ENCODE measurements at places on chromosomes 11 and 22. TPM values are rescaled to one million over a fixed set of nuclear protein-coding genes. Genes with fewer than 3 reads are reported as not detected.
A peak's percentile ranks its signal among the peaks of the same experiment; 100 is the strongest.

Gene HSPA8
- 2,227 TPM for total RNA-seq

DNA sequence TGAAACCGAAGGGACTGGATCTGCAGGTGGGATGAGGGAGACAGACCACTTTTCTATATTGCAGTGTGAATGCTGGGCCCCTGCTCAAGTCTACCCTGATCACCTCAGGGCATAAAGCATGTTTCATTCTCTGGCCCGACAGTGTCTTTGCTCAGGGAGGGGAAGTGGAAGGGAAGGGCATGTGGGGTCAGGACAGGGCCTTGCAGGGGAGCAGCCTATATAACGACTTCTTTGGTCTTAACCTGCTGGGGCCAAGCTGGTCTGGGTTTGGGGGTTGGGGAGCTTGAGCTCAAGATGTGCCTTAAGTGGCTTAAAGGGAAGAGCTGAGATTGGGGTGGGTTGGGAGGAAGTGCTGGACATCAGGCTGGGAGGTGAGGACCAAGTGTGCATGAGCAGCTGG is 86.4 kb downstream of the GDPD4 start:
- DNase-seq = peak; percentile 55

DNA sequence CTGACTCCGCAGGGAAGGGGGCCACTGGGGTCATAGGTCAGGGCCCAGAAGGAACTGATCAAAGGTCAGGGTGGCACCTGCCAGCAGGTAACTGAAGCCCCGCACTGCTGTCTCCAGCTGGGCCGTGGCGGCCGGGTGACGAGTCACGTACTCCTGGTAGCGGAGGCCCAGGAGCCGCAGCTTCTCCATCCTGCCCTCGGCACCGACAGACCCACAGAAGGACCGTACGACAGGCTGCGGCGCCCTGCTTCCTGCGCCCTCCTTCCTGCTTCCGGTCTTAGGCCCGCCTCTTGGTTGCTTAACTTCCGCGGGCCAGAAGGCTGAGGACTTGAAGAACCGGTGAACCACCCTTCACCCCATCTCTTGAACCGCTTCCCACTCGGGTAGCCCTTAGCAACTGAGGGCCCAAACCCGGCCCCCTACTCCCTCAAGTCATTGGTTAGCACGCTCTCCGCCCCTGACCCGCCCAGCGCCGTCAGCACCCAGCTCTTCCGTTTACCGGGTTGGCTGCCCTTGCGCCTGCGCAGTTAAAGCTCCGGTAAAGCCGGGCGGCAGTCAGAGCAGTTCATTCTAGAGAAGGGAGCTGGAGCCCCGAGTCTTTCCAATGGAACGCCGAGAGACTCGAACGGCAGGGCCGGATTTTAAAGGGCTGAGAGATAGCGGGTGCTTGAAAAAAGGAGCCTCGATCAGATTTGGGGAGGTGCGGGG is at the start of gene PEX16:
TSS of gene PEX16 (minus strand) at position 255 of the 708 bp plus-strand sequence. CDS start at position 189, 66 bp downstream.
- peak; percentile 100 for DNase-seq

DNA sequence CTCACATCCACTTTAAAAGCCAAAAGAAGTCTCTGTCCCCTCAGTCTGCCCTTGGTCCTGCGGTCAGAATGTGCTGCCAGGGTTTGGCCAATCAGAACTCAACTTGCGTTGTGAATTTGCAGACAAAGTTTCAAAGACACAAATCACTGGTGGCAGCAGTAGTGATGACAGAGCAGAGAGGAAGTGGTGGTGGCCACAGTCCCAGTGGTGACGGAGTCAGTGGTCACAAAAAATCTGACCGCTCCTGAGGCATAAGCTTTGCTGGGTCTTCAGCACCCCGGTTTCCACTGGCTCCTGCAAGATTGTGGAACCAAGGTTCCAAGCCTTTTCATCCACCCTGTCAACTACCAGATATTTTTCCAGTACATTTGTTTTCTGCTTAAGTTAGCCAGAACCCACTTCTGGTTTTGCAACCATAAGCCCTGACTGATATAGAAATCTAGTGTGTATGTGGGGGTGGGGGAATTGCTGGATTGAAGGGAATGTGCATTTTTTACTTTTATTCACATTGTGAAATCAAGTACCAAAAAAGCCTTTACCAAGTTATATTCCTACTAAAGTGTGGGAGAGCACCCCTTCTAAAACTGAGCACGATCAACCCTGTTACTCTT is 112.3 kb downstream of the TMPRSS5 start:
- DNase-seq = no peak

DNA sequence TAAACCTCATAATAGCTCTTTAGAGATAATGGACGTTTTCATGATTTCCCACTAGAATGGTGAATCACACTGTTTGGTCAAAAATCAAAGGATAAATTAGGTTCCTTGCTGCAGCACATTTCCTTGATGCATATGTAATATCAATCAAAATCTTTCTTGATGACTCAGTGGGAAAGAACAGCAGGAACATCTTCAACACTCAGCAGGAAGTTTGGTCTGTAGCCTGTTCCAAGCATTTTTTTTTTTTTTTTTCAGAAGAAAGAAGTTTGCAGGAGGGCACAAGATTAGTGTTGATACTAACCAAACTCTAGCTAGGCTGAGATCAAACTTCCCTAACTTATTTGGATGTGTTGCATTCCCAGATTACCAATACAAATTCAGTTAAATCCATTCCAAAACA is 1529.8 kb downstream of the FAM181B start:
- DNase-seq = no peak

Gene ACTN3
- not detected for total RNA-seq

- peak; percentile 41 for DNase-seq
Measured at GRCh38 chr22:38018938-38019827, 34.8 kb upstream of the SOX10 start.

Gene OR5AK2
- not detected for total RNA-seq

DNA sequence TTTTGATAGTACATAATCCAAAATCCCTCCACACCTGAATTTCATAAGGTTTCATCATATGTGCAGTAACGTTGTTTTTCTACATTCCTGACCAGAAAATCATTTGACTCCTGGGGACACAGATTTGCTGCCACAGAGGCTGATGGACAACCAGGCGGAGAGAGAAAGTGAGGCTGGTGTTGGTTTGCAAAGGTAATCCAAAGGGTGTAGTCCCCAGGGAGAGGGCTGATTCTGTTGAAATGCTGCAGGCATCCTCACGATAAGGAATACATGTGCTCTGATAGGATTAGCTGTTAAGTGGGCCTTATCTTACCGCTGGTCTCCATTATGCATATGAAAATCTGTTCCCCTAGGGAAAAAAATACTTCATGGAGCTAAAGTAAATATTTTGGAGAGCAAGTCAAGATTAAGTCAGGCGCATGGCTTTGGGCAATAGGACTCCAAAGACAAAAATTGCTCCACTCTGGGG is 8.1 kb downstream of the APOL6 start:
- DNase-seq = no peak

DNA sequence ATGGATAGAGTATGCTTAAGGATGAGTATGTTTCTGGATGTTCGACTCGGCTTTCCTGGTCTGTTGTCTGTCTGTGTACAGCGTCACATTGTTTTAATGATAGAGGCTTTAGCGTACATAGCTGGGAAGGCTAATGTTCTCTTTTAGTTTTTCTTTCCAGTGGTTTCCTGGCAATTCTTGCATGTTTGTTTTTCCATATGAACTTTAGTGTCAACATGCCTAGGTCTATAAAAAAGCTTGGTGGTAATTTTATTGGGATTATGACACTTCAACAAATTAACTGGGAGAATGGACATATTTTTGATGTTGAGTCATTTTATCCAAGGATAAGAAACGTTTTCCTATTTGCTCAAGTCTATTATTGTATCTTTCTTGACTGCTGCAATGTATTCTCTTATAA is 17.6 kb downstream of the F2 start:
- peak; percentile 31 for DNase-seq

- no peak for DNase-seq
Measured at GRCh38 chr11:115670538-115671205, 166.5 kb upstream of the CADM1 start.

Gene FDX1
- 9.7 TPM for total RNA-seq

GRCh38 chr11:4863876-4864275 is 14.9 kb upstream of the OR51S1 start:
- DNase-seq = no peak

Gene RAD9A
- 10.3 TPM for total RNA-seq

Gene KRTAP5-1
- not detected for total RNA-seq

- DNase-seq = peak; percentile 66
Measured at GRCh38 chr11:134034496-134035381, 34.1 kb upstream of the JAM3 start.

GRCh38 chr22:36279219-36279666 is 26.3 kb downstream of the APOL1 start:
- DNase-seq = no peak

GRCh38 chr11:117126223-117126965 is 17.7 kb upstream of the PAFAH1B2 start:
- DNase-seq = no peak

DNA sequence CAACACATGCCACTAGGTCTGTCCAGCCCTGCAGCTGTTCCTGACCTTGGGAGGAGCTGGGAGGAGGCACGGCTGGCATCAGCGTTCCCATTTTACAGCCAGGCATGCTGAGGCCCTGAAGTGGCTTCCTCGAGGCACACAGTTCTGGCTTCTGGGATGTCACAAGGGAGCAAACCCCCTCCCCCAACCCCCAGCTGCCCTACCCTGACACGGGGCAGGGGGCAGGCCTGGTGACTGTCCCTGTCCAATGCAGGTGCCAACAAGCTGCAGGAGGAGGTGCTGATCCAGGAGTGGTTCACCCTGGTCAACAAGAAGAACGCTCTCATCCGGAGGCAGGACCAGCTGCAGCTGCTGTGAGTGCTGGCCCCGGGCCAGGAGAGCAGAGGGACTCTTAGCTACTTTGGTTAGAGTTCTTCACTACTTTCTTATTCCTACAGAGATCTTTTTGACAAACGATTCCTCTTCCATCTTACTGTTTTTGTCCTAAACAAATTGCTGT is 5.3 kb downstream of the KCNK7 start:
- peak; percentile 91 for DNase-seq

- peak; percentile 71 for DNase-seq
Measured at GRCh38 chr11:111602865-111603610, 789 bp downstream of the SIK2 start.

DNA sequence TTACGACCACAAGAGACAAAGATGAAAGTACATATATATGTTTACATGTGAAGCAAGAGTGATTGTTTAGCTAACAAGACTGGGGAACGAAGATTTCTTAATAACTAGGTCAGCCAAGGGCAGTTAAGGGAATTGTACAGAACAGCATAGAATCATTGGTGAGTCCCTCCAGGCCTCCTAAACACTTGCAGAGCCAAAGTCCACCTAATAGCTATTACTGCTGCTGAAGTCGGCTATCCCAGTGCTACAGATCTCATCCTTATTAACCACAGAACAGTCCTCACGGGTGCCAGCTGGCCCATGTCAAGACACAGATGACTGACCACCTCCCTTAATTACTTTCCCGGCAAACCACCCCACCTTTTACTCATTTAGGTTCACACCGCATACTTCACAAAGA is 68.5 kb upstream of the OPCML start:
- no peak for DNase-seq

DNA sequence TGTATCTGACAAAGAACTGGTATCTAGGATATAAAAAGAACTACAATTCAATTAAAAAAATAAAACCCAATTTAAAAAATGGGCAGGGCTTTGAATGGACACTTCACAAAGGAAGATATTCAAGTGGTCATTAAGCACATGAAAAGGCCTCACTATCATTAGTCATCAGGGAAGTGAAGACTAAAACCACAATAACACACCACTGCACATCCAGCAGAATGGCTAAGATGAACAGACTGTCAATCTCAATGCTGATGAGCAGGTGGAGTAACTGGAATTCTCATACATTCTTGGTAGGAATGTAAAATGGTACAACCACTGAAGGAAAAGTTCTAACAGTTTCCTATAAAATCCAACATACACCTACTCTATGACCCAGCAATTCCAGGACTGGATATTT is 8.9 kb downstream of the HPS4 start:
- DNase-seq = no peak

DNA sequence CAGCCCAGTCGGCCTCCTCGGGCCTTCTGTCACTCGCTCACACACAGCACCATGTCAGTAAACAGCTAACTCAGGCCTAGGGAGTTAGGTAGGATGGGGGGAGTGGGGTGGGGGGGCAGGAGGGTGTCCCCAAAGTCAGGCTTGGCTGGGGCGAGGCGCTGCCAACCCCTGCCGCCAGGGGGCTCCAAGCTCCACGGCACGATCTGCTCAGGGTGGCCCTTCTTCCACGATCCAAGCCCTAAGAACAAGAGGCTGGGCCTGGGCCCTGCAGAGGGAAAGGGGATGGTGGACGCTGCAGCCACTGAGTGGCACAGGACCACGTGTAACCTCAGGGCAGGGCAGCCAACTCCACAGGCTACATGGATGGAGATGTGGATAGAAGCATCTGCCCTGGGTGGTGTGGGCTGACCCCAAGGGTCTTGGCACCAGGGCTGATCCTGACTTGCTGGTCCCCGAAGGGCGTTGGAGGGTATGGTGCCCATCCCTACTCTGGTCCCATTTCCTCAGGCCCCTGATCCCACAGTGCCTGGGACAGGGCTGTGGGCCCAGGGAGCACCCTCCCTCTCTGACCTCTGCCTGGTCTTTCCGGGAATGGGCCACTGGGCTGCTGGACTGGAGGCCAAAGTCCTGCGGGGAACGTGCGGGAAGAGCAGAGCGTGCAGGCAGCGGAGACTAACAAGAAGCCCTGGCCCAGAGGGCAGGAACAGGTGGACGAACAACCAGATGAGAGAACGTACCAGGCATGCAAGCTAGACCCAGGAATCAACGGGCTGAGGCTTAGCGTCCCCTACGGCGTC is 29.1 kb upstream of the TXNRD2 start:
- DNase-seq = peak; percentile 100

Gene PRR33
- not detected for total RNA-seq

Gene FAM180B
- total RNA-seq = not detected

DNA sequence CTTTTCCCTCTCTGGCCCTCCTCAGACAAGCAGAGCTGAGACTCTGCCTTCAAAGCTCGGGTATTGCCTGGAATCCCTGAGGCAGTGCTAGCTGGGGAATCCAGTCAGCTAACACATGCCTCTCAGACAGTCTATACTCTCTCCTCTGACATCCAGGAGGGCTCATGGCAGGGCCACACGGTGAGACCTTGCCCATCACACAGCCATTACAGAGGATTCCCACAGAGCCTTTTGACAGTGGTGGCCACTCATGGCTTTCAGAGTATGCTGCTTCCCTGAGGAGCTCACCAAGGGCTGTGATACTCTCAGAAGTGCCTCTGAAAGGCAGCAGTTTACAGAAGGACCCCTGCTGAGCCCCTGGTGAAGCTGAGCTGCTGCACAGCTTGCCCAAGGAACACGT is 165.3 kb downstream of the RRAS2 start:
- no peak for DNase-seq

Gene OR52A1
- total RNA-seq = not detected

DNA sequence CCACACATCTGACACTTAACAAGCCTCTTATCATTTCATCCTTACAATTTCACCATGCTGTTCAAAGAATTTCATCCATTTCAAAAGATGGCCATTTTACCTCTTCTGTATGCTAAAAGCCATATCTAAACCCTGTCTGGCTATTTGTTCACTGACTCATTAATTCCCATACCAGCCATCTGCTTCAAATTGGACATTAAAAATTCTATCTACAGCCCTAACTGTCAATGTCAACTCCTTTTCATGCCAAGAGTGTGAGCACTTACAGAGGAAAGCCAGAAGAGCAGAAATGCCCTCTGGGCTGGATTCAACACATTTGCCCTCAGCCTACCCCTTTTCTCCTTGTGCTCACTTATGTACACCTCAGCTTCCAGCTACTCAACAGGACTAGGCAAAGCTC is 59.2 kb downstream of the SYTL2 start:
- DNase-seq = no peak

Gene SHANK2
- total RNA-seq = 3.5 TPM

Gene ZNF214
- total RNA-seq = 4.7 TPM

Gene PKNOX2
- total RNA-seq = 1.2 TPM

Gene HEPACAM
- total RNA-seq = not detected

Gene MS4A3
- total RNA-seq = not detected
